ENCODE measurements at places on chromosomes 12 and 14. TPM values are rescaled to one million over a fixed set of nuclear protein-coding genes. Genes with fewer than 3 reads are reported as not detected.

DNA sequence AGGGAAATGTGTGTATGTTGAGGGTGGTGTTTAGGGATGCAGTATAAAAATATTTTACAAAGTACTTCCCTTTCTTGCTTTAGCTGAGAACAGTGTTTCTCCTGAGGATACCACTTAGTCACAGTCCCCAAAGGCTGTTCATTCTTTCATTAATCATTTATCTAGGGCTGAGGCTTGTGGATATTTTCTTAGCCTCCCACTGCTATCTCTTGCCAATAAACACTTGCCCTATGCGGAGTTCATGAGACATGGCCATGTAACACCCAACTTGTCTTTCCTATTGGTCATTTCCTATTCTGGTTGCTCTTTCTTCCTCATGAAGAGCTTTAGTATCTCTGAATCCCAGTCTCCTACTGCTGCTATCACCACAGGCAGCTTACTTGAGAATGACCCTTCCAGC lies 75.1 kb downstream of the ETNK1 start:
- DNase-seq: no peak

AGAP2 gene
- polyA plus RNA-seq: 0.73 TPM

PTPRQ gene
- polyA plus RNA-seq: not detected

DNA sequence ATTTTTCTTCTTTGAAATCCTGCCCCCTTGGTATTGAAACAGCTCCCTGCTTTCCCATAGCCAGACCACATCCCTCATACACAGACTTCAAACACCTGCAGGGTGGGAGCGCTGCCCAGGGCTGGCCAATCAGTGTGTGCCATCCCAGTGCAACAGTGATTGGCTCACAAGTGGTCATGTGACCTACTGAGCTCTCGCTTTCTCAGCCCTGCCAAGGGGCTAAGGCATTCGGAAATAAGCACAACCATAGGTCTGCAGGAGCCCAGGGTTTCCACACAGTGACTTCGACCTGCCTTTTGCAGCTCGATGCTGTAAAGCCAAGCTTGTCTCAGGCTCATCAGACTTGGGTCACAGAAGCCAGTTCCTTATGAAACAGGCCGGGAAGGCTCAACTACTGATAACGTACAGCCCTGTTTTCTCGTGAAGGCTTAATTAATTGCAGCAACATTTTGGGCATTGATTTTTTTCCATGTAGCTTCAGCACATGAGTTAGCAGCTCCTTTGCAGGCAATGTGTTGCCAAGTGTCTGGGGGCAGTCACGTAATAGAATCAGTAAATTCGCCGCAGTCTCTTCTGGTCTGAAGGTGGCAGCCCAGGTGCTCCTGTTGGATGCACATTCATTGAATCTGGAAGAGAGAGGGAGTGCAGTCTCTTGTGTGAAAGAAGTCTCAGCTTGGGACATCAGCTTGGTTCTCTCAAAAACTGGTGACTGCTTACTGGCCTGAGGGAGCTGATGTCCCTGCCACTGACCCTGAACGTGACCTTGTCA lies 1091.8 kb downstream of the AACS start:
- no peak for DNase-seq

DNA sequence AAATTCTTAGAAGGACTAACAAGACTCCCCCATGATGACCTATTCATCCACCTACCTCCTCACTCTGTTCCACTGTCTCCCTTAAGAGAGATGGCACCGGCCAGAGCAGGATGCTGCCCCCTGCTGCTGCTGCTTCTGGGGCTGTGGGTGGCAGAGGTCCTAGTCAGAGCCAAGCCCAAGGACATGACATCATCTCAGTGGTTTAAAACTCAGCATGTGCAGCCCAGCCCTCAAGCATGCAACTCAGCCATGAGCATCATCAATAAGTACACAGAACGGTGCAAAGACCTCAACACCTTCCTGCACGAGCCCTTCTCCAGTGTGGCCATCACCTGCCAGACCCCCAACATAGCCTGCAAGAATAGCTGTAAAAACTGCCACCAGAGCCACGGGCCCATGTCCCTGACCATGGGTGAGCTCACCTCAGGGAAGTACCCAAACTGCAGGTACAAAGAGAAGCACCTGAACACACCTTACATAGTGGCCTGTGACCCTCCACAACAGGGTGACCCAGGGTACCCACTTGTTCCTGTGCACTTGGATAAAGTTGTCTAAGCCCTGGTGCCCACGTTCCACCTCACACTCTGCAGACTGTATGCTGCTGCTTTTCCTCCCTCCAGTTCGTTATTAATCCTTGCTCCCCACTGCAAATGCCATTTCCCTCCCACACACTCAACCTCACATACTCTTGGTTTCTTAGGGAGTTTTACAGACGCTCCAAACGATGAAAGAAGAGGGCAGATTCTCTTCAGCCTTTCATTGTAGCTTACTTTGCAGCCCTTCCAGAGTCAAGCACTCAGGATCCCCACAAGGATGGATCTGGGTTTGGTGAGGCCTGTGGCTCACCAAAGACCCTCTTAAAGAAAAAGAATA lies at the start of gene RNASE8:
RNASE8 (plus strand) TSS at position 20 of the 873 bp plus-strand sequence; CDS start at position 91, 71 bp downstream.
- no peak for DNase-seq

DNA sequence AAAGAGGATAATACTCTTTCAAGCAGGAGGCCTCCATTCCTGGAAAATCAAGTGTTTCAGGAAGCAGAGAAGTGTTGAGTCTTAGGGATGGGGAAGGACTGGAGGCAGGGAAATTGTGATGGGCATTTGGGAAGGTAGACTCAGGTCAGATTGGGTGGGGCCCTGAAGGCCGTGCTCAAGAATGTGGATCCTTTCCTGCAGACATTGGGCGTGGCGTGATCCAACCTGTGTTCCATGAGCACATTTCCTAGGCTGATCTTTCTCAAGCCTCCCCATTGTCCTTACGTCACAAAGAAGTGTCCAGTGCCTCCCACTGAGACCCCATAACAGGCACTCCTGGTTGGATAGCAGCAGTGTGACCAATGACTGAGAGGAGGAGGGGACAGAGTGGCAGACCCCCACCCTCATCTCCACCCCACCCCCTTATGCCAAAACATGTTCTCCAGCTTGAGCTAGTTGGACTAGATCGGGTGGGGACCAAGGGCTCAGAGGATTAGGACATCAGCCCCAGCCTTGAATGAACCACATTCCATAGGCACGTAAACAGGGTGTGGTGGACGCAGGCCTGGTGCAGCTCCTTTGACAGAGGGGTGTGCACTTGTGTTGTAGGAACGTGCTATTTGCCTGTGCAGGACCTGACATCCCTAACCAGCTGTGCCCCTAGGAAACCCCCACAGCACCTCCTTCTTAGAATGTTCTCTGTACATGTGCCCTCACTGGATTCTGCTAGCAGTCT lies 76.8 kb downstream of the TTC9 start:
- DNase-seq: no peak

GRCh38 chr12:56146492-56147460 lies 5.6 kb upstream of the MYL6B start:
- no peak for DNase-seq

GRCh38 chr12:59847127-59847526 lies 251.3 kb downstream of the SLC16A7 start:
- no peak for DNase-seq

KANSL2 gene
- 22.0 TPM for polyA plus RNA-seq

GRCh38 chr14:96354246-96354645 lies 8.9 kb downstream of the ATG2B start:
- DNase-seq: no peak

RAPGEF3 gene
- polyA plus RNA-seq: 0.37 TPM

GSC gene
- polyA plus RNA-seq: not detected

DNA sequence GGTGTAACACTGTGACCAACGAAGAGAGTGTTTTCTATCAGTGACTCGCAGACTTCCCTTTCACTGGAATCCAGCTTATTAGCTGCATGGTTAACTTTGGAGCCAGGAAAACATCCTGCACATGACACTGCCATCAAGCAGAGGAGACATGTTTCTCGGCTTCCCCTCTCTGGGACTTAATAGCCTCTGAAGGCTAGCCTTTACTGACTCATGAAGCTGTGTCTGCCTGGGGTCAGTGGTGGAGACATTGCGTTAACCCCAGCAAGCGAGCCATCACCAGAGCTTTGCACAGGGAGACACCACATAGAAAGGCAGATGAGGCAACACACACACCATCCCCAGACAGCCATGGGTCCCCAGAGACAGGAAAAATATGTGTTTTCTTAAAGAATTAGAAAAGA lies 126.9 kb upstream of the PRICKLE1 start:
- DNase-seq: no peak

EIF2S3B gene
- 3.6 TPM for polyA plus RNA-seq

OS9 gene
- 206 TPM for polyA plus RNA-seq

CLEC14A gene
- not detected for polyA plus RNA-seq

DNA sequence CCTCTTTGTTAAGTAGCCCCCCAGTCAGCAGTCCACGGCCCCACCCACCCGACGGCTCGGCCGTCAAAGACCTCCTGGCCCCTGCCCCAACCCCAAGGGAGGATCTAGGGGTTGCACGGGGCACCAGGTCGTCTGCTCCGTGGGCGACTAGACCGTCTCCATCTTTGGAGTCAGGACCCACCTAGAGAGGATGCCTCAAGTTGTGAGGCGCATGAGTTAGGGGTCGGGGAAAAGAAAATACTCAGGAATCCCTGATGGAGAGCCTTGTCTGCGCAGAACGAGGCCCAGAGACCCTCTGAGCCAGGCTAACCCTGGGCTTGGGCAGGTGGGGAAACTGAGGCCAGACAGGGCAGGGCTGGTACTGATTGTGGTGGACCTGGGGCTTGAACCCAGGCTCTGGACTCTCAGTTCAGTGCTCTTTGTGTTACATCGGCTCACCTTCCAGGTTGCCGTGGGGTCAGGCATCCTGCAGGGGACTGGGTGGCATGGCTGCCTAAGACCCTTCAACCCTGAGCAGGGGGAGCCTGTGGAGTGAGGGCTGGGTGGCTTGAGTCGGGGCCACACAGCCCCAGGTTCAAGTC lies 839 bp downstream of the OTUB2 start:
- no peak for DNase-seq

PAPLN gene
- polyA plus RNA-seq: not detected

DNA sequence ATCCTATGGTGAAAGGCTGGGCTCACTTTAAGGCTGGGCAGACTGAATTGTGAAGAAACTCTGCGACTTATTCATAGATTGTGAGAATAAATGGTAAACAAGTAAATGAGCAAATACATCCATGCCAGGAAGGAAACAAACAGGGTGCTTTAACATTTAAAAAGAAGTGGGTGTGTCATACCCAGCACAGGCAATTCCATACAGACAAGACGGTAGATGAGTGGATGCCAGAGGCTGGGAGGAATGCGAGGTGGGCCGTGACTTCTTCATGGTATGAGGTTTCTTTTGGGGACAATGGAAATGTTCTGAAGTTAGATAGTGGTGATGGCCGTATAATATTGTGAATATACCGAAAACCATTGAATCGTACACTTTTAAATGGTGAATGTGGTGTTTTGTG lies 49.8 kb upstream of the CDKN3 start:
- no peak for DNase-seq

DNA sequence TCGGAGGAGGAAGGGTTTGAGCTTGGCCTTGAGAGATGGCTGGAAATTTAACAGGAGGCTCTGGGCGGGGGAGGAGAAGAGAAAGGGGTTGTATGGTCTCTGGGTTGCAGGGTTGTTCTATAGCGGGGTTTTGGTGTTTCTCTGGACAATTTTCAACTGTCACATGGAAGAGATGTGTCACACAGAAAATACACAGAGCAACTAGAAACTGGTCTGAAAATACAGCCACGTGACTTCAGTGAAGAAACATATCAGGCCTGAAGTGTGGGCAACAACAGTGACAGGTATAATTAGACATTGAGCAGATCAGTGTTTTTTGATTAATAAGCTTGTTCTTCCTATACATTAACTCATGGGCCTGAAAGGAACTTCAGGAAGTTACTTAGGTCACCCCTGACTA lies 205.3 kb upstream of the HMGA2 start:
- no peak for DNase-seq

TMEM253 gene
- 0.45 TPM for polyA plus RNA-seq

KCNC2 gene
- polyA plus RNA-seq: not detected

DNA sequence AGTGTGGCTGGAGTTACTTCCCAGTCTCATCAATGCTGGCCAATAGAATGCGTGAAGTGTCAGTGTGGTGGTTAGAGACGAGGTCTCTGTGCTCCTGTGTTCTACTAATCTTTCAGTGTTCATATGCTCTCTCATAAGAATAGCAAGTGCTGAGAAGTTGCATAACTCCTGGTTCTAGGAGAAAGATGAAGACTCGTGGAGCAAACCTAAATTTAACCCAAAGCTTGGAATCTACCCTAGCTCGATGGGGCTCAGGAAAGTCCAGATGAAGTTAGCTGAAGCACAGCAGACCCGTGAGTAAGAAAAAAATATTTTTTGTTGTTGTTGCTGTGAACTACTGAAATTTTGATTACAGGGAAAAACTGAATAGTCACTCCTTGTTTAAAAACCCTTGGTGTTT lies 412.6 kb downstream of the APAF1 start:
- no peak for DNase-seq

GUCY2C gene
- polyA plus RNA-seq: 0.09 TPM

SUPT16H gene
- 77.5 TPM for polyA plus RNA-seq

Data from HepG2 (cell line).